ENCODE measurements at places on chromosomes 2 and 18. TPM values are rescaled to one million over a fixed set of nuclear protein-coding genes. Genes with fewer than 3 reads are reported as not detected.

The AGAP1 gene
- 5.2 TPM for total RNA-seq

The SKA1 gene
- total RNA-seq: 18.8 TPM

The SLC19A3 gene
- total RNA-seq: not detected

The FKBP1B gene
- total RNA-seq: 2.4 TPM

The LBX2 gene
- total RNA-seq: 1.5 TPM

The PNPT1 gene
- total RNA-seq: 30.4 TPM

The C2orf66 gene
- 0.21 TPM for total RNA-seq

The ATP8B1 gene
- total RNA-seq: not detected

The GNAL gene
- 1.2 TPM for total RNA-seq

The CHRNG gene
- total RNA-seq: not detected

DNA sequence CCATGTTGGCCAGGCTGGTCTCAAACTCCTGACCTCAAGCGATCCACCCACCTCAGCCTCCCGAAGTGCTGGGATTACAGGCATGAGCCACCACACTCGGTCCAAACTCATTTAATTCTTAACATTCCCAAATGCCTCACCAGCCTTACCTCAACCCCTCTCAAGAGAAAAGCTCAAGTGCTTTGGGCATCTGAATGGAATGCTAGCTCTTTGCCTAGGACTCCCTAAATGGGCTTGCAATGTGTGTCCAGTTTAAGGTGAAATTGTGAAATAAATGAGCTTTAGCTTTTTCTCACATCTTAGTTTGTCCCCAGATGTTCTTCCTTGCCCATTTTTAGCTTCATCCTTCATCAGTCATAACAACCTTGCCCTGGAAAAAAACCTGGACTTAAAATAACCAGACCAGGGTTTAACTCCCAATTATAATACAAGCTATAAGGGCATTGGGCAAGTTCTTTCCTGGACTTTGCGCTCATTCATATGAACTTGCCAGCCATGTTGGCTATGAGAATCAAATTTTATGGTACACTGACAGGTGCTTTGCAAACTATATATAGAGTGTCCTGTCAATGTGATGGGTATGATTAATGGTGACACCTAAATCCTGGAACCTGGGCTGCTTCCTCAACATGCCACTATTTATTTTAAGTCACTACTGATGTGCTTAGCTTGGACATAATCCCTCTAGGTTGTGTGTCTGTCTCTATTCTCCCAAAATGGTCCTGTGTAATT is 95.1 kb upstream of the SERPINE2 start:
- DNase-seq: no peak
- H3K4me1 ChIP-seq: no peaks in the 10 kb centered on the region
- H3K27ac ChIP-seq: no peak overlapping the region
- H3K27me3 ChIP-seq: peaks cover 26% of the 10 kb centered on the region
- H3K36me3 ChIP-seq: no peaks in the 10 kb centered on the region

DNA sequence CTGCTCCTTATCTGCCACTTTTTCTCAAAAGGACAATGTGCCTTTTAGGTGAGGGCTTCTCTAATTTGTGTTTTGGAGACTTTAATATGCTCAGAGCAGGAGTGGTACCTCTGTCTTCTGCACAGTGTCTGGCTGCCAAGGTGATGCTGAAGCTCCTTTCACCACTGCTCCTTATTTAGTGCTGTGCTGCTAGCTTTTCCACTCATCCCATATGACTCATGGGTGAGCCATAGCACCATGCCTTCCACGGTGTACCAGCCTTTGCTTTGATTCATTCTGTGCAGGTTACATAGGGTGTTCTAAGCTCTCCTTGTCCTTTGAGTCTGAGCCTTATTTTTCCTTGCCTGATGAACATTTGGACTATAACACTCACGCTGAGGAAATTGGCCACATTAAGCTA is 202.4 kb downstream of the ARL6IP6 start:
- H3K36me3 ChIP-seq: no peaks in the 10 kb centered on the region
- H3K4me3 ChIP-seq: no peak overlapping the region
- H3K27me3 ChIP-seq: peaks cover 10% of the 10 kb centered on the region

- no peak for DNase-seq
- peak overlapping the region; percentile 50 for H3K27ac ChIP-seq
- peaks cover 19% of the 10 kb centered on the region for H3K4me1 ChIP-seq
Measured at GRCh38 chr2:29035016-29035745, 39.1 kb downstream of the PCARE start.

- H3K4me1 ChIP-seq: peaks cover 27% of the 10 kb centered on the region
- H3K27ac ChIP-seq: peak overlapping the region; percentile 97
- peak overlapping the region; percentile 3 for H3K4me3 ChIP-seq
- no peak for DNase-seq
Measured at GRCh38 chr2:161915121-161915520, 158.9 kb downstream of the DPP4 start.

DNA sequence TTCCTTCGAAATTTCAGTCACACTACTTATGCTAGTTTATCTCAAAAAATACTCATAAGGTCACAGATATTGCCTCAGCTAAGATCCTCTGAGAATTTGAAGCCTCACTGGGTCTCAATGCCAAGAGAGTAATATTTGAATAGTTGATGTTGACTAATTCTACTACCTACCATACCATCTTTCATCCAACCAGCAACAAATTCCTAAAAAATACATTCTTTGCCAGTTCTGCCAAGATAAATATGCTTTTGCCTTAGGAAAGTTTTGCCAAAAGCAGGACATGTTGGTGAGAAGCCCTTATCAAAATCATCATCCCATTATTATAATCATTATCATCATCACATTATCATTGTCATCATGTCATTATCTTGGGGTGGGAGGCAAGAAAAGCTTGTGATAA is 544.6 kb upstream of the ZEB2 start:
- peaks cover 7% of the 10 kb centered on the region for H3K27me3 ChIP-seq
- no peak overlapping the region for H3K27ac ChIP-seq
- DNase-seq: no peak
- H3K36me3 ChIP-seq: peaks cover 5% of the 10 kb centered on the region
- no peak overlapping the region for H3K4me3 ChIP-seq

- no peaks in the 10 kb centered on the region for H3K36me3 ChIP-seq
- H3K27me3 ChIP-seq: no peaks in the 10 kb centered on the region
- no peak for DNase-seq
- H3K4me3 ChIP-seq: no peak overlapping the region
- peak overlapping the region; percentile 77 for H3K27ac ChIP-seq
Measured at GRCh38 chr2:96891591-96892333, 21.9 kb upstream of the SEMA4C start.

- no peak overlapping the region for H3K4me3 ChIP-seq
- no peak overlapping the region for H3K27ac ChIP-seq
- H3K36me3 ChIP-seq: no peaks in the 10 kb centered on the region
- DNase-seq: no peak
Measured at GRCh38 chr2:168157926-168158325, 89.5 kb downstream of the STK39 start.

- H3K36me3 ChIP-seq: no peaks in the 10 kb centered on the region
- H3K27me3 ChIP-seq: no peaks in the 10 kb centered on the region
- no peak overlapping the region for H3K27ac ChIP-seq
- H3K4me3 ChIP-seq: no peak overlapping the region
- DNase-seq: no peak
Measured at GRCh38 chr2:27025281-27025800, 7.4 kb upstream of the TMEM214 start.

DNA sequence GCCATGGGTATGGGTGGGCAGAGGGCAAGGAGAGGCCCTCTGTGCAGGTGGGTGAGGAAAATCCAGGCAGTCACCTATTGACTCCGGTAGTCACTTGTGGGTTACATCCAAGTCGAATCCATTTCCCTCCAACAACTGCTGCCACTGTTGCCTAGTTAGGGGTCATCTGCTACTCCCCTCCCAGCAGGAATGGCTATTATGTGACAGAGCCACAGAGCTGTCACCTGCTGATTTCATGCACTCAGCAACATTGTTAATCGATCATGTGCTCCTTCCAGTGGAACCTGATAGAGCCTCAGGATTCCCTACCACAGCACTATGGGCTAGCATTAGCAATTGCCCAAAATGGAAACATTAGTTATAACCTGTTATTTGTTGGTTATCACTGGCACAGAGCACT is 31.4 kb downstream of the POLR1A start:
- no peaks in the 10 kb centered on the region for H3K27me3 ChIP-seq
- H3K27ac ChIP-seq: no peak overlapping the region
- peaks cover 11% of the 10 kb centered on the region for H3K4me1 ChIP-seq
- H3K4me3 ChIP-seq: no peak overlapping the region

- H3K36me3 ChIP-seq: no peaks in the 10 kb centered on the region
- H3K4me3 ChIP-seq: no peak overlapping the region
- no peaks in the 10 kb centered on the region for H3K27me3 ChIP-seq
- no peak for DNase-seq
Measured at GRCh38 chr2:156719036-156719435, 282.9 kb downstream of the GPD2 start.

DNA sequence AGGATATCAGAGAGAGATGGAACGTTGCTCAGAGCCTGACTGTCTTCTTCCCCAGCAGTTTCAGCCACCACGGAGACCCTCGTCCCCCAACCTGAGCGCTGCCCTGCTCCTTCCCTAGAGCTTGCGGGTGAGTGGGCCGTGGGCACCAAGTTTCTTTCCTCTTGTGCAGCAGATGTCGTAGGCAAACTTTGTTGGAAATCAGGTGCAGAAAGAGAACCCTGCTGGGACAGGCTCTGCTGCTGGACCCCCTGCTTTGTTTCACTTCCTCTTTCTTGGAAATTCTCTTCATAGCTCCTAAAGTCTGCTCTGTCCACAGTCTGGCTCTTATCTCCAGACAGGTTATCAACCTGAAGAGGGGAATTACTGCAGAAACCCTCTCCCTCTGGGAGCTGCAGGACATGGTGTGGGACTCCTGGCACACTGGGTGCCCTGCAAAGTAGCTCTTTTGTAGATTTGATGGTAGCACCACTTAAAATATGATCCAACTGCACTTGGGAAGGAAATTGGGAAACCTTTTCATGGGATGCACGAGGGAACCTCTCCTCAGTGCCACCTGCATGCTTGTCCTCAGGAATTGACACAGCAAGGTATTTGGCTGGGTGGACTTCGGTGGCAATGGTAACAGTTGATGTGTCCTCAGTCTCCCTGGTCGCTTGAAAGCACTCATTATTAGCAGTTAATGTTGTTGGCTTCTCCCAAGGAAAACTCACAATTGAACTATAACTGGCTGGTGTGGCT is 92.2 kb downstream of the ALPK2 start:
- H3K4me1 ChIP-seq: peaks cover 54% of the 10 kb centered on the region
- no peaks in the 10 kb centered on the region for H3K36me3 ChIP-seq
- DNase-seq: no peak
- H3K27ac ChIP-seq: peak overlapping the region; percentile 71

GRCh38 chr2:240055177-240055917 is 2.0 kb upstream of the OR6B3 start:
- no peak for DNase-seq
- peaks cover 54% of the 10 kb centered on the region for H3K27me3 ChIP-seq
- no peak overlapping the region for H3K4me3 ChIP-seq
- no peaks in the 10 kb centered on the region for H3K36me3 ChIP-seq
- no peak overlapping the region for H3K27ac ChIP-seq
- H3K4me1 ChIP-seq: peaks cover 5% of the 10 kb centered on the region

- H3K4me3 ChIP-seq: no peak overlapping the region
- no peak for DNase-seq
- H3K27me3 ChIP-seq: peaks cover 21% of the 10 kb centered on the region
- peaks cover 2% of the 10 kb centered on the region for H3K4me1 ChIP-seq
Measured at GRCh38 chr2:232485348-232485756, 2.3 kb downstream of the ECEL1 start.

DNA sequence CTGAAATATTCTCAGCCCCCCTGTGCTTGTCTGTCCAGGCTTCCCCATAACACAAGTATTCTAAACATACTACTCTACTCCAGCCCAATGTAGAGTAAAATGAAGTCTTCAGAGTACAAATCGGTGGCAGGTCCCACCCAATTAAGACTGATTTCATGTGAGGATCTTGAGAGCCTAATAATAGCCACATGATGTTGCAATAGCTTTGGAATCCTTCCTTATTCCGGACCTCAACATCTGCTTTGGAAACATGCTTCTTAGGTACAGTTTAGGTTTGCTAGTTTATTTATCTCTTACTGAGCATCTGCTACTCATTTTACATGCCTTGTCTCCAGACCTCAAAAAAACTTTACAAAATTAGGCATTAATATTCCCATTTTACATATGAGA is 207.3 kb upstream of the RAB6C start:
- no peaks in the 10 kb centered on the region for H3K4me1 ChIP-seq
- no peaks in the 10 kb centered on the region for H3K36me3 ChIP-seq
- H3K4me3 ChIP-seq: no peak overlapping the region
- DNase-seq: no peak

GRCh38 chr2:57536535-57537231 is 509.9 kb upstream of the VRK2 start:
- no peak overlapping the region for H3K27ac ChIP-seq
- DNase-seq: no peak
- no peaks in the 10 kb centered on the region for H3K4me1 ChIP-seq

DNA sequence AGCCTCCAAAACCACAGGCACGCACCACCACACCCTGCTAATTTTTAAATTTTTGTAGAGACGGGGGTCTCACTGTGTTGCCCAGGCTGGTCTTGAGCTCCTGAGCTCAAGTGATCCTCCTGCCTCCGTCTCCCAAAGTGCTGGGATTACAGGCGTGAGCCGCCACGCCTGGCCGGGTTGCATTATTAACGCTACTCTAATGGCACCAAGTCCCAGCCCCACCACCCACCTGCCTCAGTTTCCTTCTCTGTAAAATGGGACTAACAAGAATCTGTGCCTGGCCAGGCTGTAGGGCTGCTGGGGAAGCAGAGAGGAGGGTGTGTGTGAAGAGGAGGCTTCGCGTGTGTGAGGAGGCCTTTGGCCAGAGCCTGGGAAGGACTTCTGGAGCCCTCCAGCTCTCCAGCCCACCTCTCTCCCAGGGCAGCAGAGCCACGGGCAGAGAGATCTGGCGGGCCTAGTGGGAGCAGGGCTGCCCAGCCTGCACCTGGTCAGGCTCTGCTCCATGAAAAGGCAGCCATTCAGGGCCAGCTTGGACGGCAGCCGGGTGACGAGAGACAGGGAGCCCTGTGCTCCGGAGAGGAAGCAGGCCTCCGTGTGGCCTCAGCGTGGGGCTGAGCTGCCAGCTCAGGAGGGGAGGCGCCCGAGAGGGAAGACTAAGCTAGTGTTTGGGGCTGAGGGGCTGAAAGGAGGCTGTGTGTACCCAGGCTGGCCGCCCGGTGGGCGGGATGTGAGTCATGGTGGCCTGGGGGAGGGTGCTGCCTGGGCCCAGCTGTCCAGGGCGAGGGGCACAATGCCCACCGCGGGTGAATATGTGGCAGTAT is 7.4 kb upstream of the B3GNT7 start:
- peaks cover 5% of the 10 kb centered on the region for H3K36me3 ChIP-seq
- H3K27ac ChIP-seq: peak overlapping the region; percentile 71
- H3K4me3 ChIP-seq: no peak overlapping the region
- no peak for DNase-seq

GRCh38 chr2:192534072-192534471 is 339.3 kb upstream of the TMEFF2 start:
- H3K36me3 ChIP-seq: no peaks in the 10 kb centered on the region
- H3K27ac ChIP-seq: no peak overlapping the region
- H3K4me1 ChIP-seq: no peaks in the 10 kb centered on the region
- no peak for DNase-seq

DNA sequence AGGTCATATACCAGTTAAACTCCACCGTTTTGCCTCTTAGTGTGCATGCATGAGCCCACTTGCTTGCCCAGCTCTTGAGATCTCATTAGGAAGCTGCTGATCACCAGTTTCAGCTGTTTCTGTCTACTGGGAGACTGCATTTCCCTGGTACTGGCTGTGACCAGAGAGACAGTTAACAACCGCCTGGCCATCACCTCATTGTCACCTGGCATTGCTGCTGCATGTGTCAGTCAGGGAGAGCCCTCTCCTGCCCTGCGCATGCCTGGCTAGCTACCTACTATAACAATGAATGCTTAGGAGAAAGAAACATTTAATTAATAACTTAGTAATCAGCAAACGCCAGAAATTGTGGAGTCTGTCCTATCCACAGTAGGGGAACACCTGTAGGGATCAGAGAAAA is 265.8 kb upstream of the CYRIA start:
- H3K27me3 ChIP-seq: no peaks in the 10 kb centered on the region
- no peak overlapping the region for H3K4me3 ChIP-seq
- DNase-seq: no peak
- H3K27ac ChIP-seq: no peak overlapping the region
